NCI-H460 (cell line): ENCODE measurements at places on chromosomes 3 and 15.

DNA sequence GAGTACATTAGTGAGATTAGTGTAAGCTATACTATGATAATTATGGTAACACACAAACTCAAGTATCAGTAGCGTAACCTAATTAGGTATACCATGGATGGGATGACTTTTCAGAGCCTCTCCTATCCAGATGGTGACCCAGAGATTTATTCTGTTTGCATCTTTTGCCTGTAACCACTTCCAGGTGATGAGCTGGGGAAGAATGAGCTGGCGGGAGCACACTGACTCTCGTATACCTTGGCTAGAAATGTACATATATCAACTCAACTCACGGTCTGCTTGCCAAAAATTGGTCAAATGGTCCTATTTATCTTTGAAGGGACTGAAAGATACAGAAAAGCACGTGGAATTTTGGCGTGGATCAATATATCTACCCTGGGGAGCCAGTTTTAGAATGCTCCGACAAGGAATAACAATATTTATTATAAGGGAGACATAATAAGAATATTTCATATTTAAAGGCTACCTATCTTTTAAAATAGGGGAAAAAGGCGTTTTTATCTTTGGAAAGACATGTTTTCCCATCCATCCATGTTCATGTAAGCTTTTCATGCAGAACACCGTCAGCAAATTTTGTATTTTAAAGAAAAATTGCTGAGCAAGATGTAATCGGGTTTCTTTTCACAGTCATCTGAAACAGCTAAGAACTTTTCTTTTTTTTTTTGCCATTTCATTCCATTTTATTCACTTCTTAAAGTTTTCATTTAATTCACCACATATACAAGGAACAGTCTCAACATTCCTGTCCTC, 502.6 kb upstream of the CBLB start:
- DNase-seq = no peak

DNA sequence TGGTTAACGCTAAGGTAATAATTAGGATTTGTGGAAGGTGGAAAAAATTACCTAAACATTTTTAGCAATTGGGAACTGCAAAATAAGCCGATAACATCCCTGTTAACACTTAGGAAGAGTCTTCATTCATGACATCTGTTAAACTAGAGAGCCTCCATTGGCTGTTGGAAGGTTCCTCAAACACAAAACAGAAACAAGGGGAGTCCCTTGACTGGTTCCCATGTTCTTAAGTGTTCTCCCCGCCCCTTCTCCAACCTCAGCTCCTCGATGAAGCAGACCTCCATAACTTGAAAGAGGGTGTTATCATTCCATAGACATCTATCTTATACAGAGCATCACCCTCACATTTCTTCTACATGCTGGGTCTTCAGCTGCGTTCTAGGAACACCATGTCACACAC, 2.5 kb downstream of the SLC22A13 start:
- DNase-seq = no peak

DNA sequence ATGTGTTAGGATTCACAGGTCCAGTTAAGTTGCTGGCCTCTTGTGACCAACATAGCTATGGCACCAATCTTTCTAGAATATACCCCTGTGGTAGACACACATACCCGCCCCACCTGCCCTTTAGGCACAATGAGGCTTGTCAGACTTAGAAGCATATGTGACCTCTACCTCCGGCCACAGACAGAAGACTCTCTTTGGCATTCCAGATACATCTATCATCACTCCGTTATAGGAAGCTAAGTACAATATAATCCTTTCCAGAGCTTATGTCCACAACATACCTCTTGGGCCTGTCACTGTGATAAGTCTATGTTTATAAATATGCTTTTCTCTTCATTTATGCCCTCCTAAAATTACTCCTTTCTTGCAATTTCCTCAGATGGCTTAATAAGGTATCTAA, 39.8 kb downstream of the CD47 start:
- no peak for DNase-seq

- no peak for DNase-seq
Measured at GRCh38 chr15:80204231-80204630, 47.8 kb downstream of the CTXND1 start.

GRCh38 chr3:174821477-174821876, 37.7 kb upstream of the NAALADL2 start:
- no peak for DNase-seq

- DNase-seq = no peak
Measured at GRCh38 chr15:99148851-99149276, 44.0 kb downstream of the SYNM start.

DNA sequence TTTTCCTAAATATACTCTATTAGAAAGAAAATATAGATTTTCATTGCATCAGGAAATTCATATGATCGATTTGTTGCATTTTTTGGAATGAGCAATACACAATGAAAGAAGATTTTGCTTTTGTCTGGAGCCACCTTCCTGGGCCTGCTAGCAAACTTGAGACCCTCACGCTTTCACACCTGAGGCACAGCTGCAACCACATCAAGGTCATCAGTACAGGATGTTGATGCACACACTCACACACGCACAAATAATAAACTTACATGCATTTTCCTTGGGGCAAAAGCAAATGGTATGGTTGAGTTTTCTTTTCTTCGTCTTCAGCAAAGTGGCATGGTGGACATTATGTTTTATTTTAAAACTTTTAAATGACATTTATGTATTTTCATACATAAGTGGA, 64.8 kb upstream of the SATB1 start:
- no peak for DNase-seq

DNA sequence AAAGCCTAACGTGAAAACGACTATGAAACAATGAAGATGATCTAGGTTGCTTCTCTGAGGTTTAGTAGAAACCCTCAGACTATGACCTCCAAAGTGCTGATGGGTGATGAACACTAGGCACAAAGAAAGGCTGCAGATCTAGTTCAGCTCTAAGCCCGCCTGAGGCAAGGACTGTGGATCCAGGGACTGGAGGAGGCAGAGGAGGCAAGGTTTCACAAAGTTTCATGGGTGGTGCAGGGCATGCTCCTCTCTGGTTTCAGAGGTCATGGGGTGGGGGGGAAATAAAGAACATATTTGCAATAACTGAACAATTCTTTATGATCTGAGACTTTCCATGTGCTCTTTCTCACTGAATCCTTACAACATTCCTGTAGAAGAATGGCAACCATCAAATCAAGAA, 679.2 kb downstream of the NTRK3 start:
- no peak for DNase-seq

GRCh38 chr3:69740103-69741021, 1.1 kb downstream of the MITF start:
- DNase-seq = no peak

DNA sequence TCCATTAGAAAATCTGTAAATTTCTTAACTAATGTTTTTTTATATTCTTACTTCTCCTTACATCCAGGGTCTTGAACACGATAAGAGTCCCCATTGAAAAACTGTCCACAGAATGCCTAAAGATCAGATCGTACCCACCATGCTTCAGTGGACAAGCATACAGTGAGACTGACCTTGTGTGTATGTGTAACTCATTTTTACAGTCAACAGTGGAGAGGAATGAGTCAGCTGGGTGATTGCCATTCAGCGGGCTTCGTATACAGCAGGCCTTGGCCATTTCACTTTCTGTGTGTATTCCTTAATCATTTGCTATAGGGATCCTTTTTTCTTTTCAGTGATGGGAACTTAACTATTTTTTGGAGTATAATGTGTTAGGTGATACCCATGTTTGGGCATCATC, 10.6 kb downstream of the PARP14 start:
- DNase-seq = no peak

- no peak for DNase-seq
Measured at GRCh38 chr15:75591655-75592364, 12.7 kb upstream of the PTPN9 start.

DNA sequence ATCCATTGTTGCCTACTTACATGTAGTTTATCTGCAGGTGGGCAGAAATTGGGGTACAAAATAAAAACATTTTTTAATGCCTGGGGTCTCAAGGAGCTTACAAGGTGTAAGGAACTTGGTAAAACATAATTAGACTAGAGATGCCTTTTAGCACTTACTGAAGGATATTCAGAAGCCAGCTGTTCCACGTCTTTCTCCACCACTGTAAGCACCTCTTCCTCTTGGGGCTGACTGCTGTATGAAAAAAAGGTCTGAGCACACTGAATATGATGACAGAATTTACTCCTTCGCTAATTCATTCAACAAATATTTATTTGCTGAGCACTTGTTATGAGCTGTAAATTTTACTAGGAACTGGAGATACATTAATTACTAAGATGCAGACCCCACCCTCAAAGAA, 539.1 kb downstream of the UNC13C start:
- no peak for DNase-seq

DNA sequence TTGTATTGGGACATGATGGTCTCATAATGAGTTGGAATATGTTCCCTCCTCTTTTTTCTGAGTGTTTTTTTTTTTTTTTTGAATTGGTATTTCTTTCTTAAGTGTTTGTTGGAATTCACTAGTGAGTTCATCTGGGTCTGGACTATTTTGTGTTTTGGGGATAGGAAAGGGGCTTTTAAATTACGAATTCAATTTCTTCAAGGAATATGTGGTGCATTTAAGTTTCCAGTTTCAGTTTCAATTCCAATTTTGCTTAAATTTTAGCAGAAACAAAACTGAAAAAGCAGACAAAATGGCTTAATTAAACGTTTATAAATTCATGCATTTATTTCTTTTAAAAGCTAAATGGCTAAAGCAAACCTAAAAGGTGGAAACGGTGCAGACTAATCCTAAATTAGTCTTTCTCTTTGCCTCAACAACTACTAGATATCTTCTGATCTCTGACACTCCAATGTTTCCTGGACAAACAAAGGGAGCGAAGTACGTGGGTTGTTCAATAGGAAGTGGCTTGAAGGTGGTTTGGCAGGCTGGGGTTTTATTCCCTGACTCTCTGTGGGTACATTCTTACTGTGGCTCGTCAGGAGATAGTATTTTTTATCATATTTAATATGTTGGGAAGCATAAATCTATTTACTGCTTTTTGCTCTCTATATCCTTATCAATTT, 50.0 kb upstream of the CORO2B start:
- no peak for DNase-seq

DNA sequence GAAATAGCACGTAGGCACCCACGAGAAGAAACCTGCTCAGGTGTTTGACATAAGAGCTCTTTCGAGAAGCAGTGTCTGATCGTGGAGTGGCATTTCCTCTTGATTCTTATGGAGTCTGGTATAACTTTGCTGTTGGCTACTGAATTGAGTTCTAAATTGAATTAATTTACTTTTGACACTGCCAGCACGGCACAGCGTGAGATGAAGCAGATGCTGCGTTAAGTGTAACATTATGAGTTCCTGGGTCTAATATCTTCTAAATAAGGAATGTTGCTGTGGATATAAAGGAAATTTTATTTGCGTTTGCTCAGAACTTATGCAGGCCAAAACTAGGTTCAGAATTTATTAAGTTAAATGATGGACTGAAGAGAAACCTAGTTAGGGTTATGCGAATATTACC, 919.9 kb downstream of the TUSC7 start:
- no peak for DNase-seq

DNA sequence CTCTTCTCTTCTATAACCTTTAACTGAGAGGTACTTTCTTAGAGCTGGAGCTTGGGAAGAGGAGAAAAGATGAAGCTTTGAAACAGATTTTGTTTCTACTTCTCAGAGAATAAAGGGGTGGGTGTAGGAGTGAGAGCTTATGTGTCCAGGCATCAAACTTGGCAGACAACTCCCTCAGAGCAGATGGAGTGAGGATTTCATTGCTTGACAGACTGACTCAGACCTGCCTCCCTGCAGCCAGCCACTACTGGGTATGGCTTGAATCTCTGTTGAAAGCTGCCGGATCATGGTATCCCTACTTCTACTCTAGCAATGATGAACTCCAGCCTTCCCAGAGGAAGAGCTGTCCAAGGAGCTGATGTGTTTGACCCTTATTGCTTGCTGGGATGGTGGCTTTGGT, 36.7 kb downstream of the SYN2 start:
- no peak for DNase-seq

- DNase-seq = no peak
Measured at GRCh38 chr3:42262525-42262924, 3.5 kb downstream of the CCK start.

DNA sequence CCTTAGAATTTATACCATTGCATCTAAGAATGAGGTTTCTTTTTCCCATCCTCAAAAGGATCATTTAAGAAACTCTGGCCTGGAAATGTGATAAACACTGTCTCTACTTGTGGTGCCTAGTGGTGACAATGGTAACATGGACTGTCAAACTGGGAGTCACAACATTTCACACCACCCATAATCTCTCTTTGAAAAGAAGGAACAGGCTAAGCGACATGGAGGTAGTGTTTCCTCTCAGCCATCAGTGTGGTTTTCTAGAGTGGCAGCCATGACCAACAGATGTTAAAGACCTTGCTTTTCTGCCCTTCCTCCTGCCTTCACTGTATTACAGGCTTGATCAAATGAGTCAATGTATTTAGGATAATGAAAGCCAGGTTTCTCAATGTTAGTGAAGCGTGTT, 283.1 kb upstream of the STAC start:
- no peak for DNase-seq

DNA sequence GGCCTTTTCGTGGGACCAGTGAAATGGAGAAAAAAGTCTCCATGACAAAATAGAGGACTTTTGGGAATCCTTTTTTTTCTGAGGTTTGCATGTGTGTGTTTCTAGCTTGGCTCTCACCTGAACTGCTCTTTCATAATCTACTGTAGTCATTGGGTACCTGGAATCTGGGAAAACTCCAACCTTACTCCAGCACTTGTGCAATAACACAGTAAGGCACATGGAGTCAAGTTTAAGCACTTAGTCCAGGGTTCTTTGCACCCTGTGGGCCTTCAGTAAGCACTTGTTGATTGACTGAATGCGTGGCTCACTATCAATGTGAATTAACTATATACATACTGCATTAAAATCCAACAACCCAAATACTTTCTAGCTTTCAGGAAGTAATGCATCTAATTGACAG, 299.5 kb downstream of the ZBTB20 start:
- no peak for DNase-seq

DNA sequence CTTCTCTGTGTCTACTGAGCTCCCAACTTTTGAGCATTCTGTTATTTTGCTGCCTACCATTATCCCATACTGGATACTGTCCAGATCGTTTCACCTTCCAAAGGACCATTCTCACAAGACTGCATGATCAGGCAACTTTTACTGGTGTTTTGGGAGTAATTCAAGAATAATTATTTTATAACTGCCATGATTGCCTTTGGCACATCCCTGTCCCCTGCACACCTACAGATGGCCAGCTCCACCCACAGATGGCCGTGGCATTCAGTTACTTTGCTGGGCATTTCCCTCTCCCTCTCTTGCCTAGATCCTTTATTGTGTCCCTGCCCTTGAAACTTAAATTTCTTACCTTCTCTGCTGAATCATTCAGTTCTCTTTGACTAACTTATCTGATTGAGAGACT, 263.9 kb downstream of the DIPK2A start:
- no peak for DNase-seq
